ENCODE measurements at places on chromosomes 7 and 10.

GRCh38 chr10:11183015-11183414, 165.3 kb downstream of the CELF2 start:
- DNase-seq, result no peak

DNA sequence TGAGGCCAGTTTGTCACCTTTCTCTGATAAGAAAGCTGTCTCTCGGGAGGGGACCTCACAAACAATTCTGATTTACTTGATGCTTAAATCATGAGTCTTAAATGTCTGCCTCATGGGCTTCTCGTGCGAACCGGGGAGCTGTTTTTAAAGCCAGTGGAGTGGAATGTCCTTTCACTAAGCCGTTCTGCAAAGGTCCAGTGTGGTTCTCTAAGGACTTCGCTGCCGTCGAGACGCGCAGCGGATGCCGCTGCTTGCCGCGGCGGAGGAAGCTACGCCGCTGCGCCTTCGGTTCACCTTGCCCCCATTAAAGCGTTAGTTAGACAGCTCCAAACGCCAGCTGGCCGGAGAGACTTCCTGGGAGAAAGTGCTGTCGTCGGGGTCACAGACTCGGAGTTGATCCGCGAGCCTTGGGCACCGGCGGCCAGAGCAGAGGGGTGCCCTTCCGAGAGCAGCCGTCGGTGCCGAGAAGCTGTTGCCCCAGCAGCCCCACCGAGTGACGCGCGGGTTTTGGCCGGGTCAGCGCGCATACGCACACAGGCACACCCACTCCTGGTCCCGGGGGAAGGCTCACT, 1.3 kb upstream of the HMX3 start:
- DNase-seq, result no peak

DNA sequence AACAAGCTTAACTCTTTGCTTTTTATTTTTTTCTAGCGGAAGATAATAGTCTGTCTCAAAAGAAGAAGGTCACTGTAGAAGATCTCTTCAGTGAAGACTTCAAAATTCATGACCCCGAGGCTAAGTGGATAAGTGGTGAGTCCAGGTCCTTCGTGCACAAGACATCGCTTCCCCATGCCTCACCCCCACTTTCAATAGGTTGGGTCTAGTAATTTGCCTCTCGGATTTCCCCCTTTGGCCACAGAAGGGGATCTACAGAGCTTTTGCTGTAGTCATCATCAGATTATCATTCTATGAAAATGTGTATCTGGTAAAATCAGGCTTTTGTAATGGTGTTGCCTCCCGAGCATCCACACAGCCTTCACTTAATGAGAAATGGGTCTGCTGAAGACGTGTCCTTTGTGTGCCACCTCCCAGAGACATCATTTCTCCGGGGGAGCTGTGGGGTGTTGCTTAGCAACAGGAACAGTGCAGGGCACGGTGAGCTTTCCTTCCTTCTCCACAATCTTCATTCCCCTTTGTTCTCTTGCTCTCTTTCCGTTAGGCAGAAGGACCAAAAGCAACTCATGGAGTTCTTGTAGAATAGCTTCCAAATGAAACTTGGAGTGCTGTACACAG, 422.8 kb downstream of the DPP6 start:
- DNase-seq, result no peak

- no peak for DNase-seq
Observed at GRCh38 chr10:97656777-97657176, 16.3 kb downstream of the PI4K2A start.

DNA sequence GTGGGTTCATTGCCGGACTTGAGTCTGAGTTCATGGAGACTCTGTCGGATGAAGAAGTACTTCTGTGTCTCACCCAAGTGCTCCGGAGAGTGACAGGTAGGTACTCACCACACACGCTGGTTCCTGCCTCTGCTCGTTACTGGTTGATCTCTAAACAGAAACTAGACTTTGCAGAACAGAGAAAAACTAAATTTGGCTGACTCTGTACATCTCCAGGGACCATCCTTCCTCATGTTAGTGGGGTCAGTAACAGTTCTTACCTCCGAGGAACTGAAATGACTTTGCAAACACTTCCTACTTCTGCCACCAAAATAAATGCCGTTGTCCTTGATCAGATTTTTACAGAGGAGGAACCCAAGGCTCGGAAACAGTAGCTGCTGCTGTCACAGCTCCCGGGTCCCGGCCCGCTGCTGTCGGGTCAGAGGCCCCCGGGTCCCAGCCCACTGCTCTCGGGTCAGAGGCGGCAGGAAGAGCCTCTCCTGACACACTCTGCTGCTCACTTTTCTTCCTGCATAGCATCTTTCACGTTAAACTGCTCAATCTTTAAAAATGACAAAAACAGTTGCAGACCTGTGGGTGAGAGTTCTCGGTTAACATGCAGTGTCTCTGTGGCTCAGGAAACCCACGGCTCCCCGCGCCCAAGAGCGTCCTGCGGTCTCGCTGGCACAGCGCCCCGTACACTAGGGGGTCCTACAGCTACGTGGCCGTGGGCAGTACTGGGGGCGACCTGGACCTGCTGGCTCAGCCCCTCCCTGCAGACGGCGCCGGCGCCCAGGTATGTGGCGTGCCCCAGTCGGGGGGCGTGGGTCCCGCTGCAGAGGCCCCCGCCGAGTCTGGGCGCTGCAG, 4.8 kb upstream of the MTG1 start:
- DNase-seq, result no peak

DNA sequence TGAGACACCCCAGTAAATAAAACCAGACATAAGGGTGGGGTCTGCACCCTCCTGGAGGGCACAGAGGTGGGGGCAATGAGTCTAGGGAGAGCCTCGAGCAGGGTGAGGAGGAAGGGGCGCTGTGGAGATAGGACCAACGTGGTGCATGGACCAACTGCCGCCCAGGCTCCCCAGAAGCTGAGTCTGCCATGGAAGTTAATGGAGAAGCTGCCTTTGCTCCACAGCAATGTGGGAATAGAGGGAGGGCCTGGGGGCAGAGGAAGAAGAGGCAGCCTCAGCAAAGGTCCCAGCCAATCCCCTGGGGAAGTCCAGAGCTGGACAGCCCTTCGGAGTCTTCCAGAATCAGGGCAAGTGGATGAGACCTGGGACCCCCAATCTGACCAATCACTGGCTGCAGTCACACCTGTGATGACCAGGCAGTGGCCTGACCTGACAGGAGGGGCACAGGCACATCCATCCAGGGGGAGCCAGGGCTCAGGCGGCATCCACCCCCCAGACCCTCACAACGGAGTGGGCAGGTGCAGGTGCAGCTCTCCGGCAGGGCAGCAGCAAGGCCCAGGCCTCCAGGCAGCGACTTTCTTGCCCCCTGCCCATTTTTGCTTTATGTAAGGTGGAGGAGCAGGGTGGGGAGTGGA, 242.2 kb upstream of the PPP2R2D start:
- no peak for DNase-seq

- no peak for DNase-seq
Observed at GRCh38 chr7:43768201-43768886, 9.9 kb downstream of the BLVRA start.

DNA sequence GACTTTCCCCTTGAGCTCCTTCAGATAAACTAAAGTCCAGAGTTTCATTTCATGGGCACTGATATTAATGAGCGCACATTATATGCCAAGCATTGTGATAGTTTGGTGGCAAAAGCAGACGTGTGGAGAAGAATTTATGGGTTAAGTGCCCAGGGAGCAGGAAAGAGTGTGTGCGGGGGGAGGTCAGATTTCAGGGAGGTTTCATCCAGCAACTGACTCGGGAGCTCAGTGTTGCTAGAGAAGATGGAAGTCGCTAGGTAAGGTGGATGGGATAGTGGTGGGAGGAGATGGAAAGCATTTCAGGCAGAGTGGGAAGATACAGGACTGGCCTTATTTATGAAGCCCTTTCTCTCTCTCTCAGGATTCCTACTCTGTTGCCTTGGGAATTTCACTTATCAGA, 223.0 kb downstream of the SNX10 start:
- DNase-seq, result no peak

GRCh38 chr7:134071355-134072331, 55.5 kb upstream of the LRGUK start:
- DNase-seq, result no peak

DNA sequence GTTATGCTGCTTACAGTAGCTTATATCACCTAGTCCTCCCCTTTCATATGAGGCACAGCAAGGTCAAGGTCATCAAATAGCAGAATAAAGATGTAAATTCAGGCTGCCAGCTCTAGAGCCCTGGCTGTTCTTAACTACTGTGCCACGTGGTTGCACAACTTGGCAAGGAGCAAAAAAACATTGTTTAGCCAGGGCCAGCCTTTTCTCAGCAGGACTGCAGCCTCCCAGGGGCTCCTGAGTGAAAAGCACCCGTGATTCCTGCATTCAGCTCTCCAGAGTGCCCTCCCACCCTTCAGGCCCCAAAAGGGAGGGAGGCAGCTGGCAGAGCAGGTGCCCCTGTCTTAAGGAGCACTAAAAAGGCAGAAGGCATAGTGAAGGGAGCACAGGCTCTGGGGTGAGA, 31.8 kb upstream of the TM9SF3 start:
- peak; percentile 55 for DNase-seq

GRCh38 chr7:98753989-98754479, 115.8 kb downstream of the TMEM130 start:
- DNase-seq, result no peak

- DNase-seq, result no peak
Observed at GRCh38 chr7:7178906-7179305, 3.4 kb upstream of the C1GALT1 start.

DNA sequence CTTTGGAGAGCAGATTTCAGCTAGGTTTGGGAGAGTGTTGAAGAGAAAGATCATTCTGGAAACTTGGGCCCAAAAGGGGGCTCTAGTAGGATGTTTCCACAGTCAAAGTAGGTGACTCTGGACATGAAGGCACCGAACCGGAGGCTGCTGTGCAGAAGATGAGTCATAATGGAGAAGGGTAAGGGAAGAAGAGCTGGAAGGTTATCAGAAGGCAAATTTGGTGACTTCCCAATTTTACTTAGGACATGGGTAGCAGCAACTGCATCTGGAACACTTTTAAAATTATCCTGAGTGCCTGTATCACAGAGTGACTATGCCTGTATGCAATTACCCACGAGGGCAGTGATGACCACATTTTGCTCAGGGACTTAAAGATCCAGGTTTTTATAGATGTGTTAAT, 38.8 kb downstream of the PIK3AP1 start:
- DNase-seq, result no peak

GRCh38 chr7:22576612-22577469, 76.9 kb upstream of the STEAP1B start:
- no peak for DNase-seq

DNA sequence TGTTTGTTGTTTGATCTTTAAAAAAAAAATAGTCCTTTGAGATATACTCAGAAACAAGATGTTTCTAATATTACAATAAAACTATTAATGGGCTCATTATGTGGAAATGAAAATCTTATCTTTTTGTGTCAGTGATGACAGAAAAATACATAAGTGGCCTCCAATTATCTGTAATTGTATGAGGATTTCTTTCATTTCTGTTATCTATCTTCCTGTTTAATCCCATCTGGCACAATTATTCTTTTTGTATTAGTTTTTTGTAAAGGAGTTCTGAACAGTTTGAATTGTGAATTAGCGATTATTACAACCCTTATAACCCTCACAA, 270.8 kb downstream of the BBS9 start:
- DNase-seq, result no peak

DNA sequence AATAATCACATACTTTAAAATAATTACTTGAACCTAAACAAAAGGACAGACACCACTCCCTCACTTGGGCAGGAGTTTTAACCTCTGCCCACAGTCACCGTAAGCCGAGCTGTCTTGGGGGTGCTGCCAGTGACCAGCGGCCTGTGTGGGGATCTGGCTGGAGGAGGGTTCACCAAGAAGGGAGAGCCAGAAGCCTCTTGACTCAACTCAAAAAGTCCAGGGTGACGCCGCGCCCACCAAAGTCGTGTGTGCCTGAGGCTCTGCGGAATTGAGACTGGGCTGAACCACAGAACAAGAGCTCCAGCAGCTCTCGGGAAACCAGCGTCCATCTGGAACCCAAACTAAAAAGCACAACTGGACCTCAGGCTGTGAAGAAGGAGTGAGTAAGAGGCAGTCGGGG, 35.8 kb downstream of the ZFAND2A start:
- DNase-seq, result no peak

DNA sequence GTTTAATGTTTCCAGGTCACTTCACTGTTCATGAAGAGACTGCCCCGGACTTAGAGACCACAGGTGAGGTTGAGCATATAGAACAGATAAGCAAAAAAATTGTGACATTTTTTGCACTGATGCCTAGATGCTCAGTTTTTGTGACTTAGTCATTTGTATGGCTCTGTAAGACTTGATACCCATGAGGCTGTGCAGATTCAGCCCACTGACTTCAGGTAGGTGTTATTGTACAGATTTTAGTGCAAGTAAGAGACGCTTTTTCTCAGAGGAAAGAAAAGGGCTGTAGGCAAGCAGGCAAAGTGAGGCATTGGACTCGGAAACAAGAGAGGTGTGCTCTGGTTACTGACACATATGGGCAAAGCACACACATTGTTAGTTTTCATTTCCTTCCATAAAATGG, 820.1 kb upstream of the SORCS1 start:
- DNase-seq, result no peak
